Stimulated activated CD4-positive, alpha-beta T cell treated with anti-CD3 and anti-CD28 coated beads, Interleukin-4, amount 100 ng/mL, for 1 hour (primary cell): ENCODE measurements at places on chromosomes 6 and 20.

DNA sequence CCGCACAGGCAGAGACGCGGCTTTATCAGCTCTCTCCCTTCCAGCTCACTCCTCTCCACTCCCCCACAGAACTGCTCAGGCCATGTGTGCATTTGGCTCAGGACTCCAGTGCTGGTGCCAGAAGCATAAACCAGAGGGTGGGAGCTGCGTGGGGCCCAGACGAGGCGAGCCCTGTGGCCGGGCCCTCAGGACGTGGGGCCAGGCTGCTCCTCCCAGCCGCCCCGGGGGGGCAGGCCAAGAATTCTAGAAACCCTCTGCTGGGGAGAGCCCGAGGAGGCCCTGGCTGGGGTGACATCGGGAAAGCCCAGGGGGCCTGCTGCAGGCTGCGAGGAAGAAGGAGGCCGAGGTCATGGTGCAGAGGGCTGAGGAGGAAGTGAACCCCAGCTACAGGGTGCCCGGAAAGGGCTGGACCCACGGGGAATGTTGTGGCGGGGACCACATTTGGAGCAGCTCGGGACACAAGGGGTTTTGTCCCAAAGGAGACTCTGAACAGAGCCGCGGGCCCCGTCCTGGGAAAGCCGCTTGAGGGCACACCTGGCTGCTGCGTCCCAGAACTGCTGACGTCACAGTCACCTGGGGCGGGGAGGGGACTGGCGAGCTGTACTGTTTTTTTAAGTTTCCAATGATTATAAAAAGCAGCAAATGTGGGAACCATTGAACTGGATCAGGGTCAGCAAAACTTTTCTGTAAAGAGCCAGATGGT, 107.1 kb downstream of the BANF2 start:
- no peak for DNase-seq

DNA sequence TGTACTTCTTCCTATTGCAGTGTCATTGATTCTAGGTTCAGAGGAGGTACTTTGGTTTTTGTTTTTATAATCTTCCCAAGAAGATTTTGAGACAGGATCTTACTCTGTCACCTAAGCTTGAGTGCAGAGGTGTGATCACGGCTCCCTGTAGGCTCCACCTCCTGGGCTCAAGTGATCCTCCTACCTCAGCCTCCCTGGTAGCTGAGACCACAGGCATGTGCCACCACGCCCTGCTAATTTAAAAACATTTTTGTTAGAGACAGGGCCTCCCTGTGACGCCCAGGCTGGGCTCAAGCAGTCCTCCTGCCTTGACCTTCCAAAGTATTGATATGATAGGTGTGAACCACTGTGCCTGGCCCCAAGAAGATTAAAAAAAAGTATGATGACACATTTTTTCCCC, 3.4 kb upstream of the SLC17A5 start:
- no peak for DNase-seq

DNA sequence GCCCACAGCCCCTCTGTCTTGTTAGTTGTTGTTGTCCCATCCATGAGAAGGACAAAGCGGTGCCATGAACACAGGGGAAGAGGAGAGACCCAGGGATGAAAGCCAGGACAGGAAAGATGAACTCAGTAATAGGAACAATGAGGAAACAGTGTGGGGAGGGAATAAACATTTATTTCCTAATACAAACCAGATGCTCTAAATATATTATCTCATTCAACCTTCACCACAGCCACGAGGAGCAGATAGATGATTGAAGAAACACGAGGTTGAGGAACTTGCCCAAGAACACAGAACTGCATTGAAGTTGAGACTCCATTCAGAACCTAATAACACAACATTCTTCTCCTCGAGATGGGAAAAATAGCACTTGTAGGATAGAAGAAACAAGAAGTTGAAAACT, 53.0 kb upstream of the AIG1 start:
- DNase-seq, result no peak

DNA sequence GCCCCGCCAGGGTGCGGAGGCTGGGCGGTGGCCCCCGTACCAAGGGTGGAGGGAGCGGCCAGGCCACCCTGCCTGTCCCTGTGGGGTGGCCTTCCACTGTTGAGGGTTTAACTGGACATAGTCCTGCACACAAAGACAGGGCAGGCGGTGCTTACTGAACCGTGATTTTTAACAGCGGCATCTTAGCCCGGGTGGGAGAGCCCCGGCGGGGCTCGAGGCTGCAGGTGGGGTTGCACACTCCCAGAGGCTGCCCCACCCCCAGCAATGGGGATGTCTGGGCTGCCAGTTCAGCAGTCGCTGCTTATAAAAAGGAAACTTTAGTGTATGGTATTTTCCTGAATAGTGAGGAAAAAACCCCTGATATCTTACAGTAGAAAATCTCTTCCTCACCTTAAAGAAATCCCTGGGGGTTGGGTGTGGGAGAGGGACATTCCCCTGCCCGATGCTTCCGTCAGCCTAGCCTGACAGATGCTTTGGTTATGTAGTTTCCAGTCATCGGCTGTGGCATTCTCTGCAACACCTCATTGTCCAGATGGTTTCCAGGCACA, 79.4 kb downstream of the IRF4 start:
- no peak for DNase-seq

- no peak for DNase-seq
These were observed 19.4 kb upstream of the SLC2A12 start for GRCh38 chr6:134071846-134072245.

DNA sequence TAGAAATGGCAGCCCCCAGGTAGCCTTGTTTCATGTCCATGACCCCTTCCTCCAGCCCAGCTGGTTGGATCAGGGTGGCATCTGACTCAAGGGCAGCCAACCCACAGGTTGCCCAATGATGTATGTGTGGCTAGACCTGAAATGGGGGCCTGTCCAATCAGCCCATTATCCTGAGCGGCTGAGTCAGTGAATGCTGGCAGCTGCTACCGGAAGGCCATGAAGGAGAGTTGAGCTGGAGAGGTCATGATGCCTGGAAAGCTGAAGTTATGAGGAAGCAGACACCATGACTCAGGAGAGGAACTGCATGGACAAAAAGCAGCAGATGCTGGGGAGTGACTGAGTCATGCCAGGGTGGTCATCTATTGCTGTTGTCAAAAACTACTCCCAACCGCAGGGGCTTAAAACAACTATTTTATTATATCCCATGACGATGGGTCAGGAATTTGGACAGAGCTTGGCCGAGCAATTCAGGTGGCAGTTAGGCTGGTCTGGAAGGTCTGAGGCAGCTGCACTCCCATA, 67.3 kb downstream of the MDGA1 start:
- no peak for DNase-seq

- no peak for DNase-seq
These were observed 240 bp downstream of the FOXQ1 start for GRCh38 chr6:1312203-1312472.

DNA sequence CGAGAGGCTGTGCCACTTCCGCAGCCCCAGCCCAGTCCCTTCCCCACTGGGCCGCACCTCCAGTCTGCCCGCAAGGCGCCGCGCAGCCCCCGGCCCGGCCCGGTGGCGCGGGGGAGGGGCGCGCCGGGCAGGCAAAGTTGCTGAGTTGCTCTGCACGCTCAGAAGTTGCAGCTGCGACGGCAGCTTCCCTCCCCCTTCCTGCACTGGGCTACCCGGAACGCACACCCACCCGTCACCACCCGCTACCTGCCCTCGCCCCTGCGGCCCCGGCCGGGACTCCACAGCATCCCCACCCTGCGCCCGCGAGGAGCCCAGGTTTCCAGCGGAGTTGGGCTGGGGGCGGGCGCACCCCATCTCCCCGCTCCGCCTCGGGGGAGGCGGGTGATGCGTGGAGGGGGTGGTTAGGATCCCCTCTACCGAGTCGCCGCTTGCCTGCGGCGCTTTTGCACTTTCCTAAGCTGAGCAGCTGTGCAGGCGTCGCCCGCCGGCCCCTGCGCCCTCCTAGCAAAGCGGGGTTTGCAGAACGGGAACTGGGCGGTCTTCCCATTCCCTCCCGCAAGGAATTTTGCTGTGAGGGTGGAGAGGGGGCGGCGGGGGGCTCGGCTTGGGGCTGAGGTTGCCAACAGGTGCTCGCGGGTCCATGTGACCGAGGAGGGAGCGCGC, 55.9 kb upstream of the RREB1 start:
- peak; percentile 61 for DNase-seq

DNA sequence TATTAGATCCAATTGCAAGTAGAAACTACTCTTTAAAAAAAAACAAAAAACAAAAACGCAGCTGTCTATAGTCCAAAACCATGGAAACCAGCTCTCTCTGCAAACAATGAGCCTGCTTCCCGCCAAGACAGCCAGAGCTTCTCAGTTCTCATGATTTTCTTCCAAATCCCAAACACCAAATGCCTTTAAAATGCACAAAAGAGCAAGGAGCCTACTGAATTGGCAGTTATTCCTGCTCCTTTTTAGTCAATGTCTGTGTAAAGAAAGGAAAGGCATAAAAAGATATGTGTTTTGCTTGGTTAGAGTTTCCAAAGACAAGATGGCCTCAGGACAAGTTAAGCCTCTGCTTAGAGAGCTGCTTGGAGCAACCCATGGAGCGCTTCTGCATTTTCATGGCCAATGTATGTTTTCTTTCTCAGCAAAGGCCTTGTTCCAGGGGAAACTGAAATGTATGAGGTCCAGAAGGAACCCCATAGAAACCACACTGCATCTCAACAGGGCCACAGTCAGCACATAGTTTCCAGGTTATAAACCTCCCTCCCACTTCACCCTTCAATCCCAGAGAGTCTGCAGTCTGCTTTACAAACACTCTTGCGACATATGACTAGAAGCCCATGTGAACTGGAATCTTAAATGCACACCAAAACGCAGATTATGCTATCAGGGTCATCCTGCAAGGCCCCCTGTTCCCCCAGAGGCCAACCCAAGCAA, 209.3 kb upstream of the TAB2 start:
- no peak for DNase-seq

DNA sequence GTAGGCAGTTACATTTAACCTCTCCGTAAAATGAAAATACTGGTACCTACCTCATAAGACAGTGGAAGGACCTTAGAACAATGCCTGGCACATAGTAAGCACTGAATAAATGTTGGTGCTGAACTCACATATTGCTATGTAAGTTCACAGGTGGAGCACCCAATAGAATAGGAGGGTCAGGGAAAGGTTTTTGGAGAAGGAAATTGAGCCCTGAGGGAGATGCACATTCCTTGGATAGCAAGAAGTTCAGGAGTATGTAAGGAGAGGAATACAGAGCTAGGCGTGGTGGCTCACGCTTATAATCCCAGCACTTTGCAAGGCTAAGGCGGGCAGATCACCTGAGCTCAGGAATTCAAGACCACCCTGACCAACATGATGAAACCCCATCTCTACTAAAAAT, 7.0 kb downstream of the UBE2C start:
- no peak for DNase-seq

GRCh38 chr20:44924541-44924940, 14.7 kb downstream of the PABPC1L start:
- DNase-seq, result no peak

DNA sequence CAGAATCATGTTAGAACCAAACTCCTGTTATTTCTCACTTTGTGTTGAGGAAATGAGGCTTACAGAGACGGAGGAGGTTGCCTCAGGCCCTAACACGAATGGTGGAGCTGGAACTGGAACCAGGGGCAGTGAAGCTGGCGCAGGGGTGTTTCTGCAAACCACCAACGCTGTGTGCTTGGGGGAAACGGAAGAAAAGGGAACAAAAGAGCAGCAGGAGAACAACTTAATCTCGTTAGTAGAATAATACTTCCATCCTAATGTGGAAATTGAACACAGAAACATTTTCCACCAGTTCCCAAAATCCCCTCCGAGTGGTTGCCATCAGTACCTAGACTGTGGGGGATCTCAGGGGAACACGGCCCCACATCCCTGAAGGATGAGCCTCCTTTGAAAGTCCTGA, 103.4 kb upstream of the FRMD1 start:
- DNase-seq, result no peak

DNA sequence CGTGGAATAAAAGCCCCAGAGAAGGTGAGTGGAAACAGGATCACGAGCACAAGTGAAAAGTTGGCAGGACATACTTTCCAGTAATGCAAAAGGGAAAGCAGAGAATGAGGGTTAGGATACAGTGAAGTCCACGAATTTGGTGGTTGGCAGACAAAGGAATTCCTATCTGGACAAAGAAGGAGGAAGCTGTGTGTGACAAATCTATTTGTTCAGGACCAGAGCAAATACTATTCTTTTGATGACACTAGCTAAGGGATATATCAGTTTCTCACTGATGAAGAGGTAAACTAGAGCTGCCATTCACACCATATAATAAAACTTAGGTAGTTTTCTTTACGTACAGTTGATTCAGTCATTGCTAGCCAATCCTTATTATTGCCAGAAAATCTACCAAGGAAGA, 156.8 kb upstream of the GRIK2 start:
- DNase-seq, result no peak

DNA sequence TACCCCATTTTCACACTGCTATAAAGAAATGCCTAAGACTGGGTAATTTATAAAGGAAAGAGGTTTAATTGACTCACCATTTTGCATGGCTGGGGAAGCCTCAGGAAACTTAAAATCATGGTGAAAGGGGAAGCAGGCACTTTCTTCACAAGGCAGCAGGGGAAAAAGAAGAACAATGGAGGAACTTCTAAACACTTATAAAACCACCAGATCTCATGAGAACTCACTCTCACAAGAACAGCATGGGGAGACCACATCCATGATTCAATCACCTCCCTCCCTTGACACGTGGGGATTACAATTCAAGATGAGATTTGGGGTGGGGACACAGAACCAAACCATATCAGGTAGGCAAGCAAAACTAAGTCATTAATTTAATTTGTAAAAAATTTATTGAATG, 343.2 kb downstream of the FRK start:
- no peak for DNase-seq

- DNase-seq, result no peak
These were observed 2.1 kb downstream of the TMEM14B start for GRCh38 chr6:10749734-10750133.

GRCh38 chr6:155143578-155144106, 120.2 kb upstream of the CLDN20 start:
- no peak for DNase-seq

DNA sequence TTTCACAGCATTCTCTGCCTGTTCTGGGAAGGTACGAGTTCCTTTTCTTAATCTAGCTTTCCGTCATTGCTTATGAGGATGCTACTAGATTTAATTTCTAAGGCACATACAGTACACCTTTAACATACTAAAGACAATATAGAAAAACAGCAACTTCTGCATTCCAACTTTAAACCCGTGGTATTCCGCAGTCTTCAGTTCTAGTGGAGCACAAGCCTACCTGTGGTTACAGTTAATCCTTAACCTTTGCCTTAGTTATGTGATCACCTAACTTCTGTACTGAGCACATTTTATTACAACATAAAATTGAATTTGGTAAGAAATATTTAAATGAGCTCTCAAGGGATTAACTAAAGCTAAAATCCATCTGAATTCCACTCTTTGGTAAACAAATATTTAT, 289.5 kb downstream of the BTBD9 start:
- no peak for DNase-seq

- DNase-seq, result no peak
These were observed 10.1 kb downstream of the DDR1 start for GRCh38 chr6:30894381-30894780.

DNA sequence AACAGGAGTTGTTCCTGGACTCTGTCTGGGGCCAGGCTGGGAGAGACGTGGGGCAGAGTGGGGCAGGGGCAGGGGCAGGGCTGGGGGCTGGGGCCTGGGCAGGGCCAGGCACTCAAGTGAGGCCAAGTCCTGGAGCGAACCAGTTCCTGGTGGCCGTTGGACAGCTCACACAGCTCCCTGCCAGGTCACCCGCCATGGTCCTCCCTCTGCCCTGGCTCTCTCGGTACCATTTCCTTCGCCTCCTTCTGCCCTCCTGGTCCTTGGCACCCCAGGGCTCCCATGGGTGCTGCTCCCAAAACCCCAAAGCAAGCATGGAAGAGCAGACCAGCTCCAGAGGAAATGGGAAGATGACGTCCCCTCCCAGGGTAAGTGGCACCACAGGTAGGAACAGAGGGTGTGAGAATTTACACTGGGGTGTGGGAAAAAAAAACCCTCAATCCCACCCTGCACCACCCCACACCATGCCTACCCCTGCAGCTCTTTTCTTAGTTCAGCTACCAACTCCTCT, at the start of gene MCCD1:
Gene MCCD1 (plus strand): TSS at position 142 of the 508 bp plus-strand sequence. CDS start 53 bp downstream, at position 195.
- no peak for DNase-seq
